ENCODE measurements at places on chromosomes 13 and 19. TPM values are rescaled to one million over a fixed set of nuclear protein-coding genes. Genes with fewer than 3 reads are reported as not detected.

- peaks cover 14% of the 10 kb centered on the region for H3K4me1 ChIP-seq
- peaks cover 64% of the 10 kb centered on the region for H3K27me3 ChIP-seq
- H3K4me3 ChIP-seq, result peak overlapping the region; percentile 50
- peak; percentile 94 for DNase-seq
- H3K36me3 ChIP-seq, result no peaks in the 10 kb centered on the region
These were observed 4.1 kb downstream of the HMG20B start for GRCh38 chr19:3576696-3577443.

- DNase-seq, result peak; percentile 46
- no peaks in the 10 kb centered on the region for H3K27me3 ChIP-seq
- H3K4me3 ChIP-seq, result no peak overlapping the region
- no peak overlapping the region for H3K27ac ChIP-seq
- no peaks in the 10 kb centered on the region for H3K4me1 ChIP-seq
- H3K36me3 ChIP-seq, result no peaks in the 10 kb centered on the region
These were observed 152.4 kb downstream of the DCLK1 start for GRCh38 chr13:35978607-35979316.

GRCh38 chr13:108813587-108814170 lies 184.3 kb downstream of the MYO16 start:
- H3K36me3 ChIP-seq, result no peaks in the 10 kb centered on the region
- H3K4me3 ChIP-seq, result no peak overlapping the region
- H3K4me1 ChIP-seq, result no peaks in the 10 kb centered on the region
- no peaks in the 10 kb centered on the region for H3K27me3 ChIP-seq
- no peak for DNase-seq
- no peak overlapping the region for H3K27ac ChIP-seq

The SERPINE3 gene
- 0.47 TPM for total RNA-seq

Measured in neural progenitor cell (in vitro differentiated cells).